ENCODE measurements at places on chromosomes 6 and 20.

GRCh38 chr6:144477396-144477795 lies 192.3 kb downstream of the UTRN start:
- no peak for DNase-seq

- no peak for DNase-seq
Measured at GRCh38 chr6:76014626-76015530, 57.6 kb downstream of the IMPG1 start.

- DNase-seq, result no peak
Measured at GRCh38 chr20:54389596-54390280, 85.7 kb upstream of the DOK5 start.

GRCh38 chr20:3993109-3993508 lies 22.2 kb downstream of the RNF24 start:
- peak; percentile 23 for DNase-seq

DNA sequence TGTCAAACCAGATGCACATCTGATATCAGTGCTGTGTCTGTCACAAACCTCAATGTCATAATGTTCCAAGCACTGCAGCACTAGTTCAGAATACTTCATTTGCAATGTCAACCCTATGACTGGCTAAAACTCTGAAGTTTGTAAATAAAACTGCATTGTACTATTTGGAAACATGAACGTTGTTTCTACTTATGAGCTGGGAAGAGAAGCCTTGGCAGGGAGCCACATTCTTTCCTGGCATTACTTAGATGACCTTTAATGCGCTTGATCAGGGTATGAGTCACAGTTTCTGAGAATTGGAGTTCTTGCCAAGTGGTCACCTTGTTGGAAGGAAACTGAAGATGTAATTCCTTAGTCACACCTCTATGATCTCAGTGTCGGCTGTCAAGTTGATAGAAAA lies 664.8 kb upstream of the MMS22L start:
- no peak for DNase-seq

GRCh38 chr6:11812951-11813350 lies 34.3 kb upstream of the ADTRP start:
- DNase-seq, result no peak

DNA sequence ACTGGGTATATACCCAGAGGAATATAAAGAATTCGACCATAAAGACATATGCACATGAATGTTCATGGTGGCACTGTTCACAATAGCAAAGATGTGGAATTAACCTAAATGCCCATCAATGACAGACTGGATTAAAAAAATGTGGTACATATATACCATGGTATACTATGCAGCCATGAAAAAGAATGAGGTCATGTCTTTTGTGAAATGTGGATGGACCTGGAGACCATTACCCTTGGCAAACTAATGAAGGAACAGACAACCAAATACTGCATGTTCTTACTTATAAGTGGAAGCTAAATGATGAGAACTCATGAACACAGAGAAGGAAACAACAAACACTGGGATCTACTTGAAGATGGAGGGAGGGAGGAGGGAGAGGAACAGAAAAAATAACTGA lies 186.7 kb upstream of the SSTR4 start:
- DNase-seq, result no peak

GRCh38 chr20:33438481-33438880 lies 5.1 kb downstream of the SNTA1 start:
- no peak for DNase-seq

- no peak for DNase-seq
Measured at GRCh38 chr6:47741807-47742206, 40.0 kb upstream of the OPN5 start.

Data from T-helper 1 cell (primary cell).